Inflammatory macrophage treated with lipopolysaccharide for 1 hour (primary cell): ENCODE measurements at places on chromosomes 4 and X.
A peak's percentile ranks its signal among the peaks of the same experiment; 100 is the strongest.

DNA sequence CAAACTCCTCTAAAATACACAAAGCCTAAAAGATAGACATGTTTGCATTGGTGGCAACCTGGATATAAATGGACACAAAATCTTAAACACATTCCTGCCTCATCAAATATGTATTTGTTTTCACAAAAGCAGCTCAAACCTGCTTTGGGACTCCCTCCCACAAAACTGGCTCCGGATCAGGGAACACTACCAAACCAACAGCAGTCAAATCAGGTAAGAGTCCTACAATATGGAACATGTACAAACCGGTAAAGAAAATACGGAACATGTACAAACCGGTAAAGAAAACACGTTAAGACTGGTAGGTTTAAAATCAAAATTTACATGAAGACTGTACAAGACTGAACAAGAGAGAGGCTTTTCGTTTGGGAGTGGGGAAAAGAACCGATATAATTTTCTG, 4.3 kb downstream of the AMTN start:
- no peak for DNase-seq

GRCh38 chr4:65670331-65671031, at the start of gene EPHA5:
Gene EPHA5 (minus strand): TSS chr4:65670489. CDS start chr4:65669742, 747 bp downstream.
- no peak for DNase-seq

- DNase-seq = no peak
Observed at GRCh38 chr4:9816285-9816684, 34.9 kb downstream of the DRD5 start.

GRCh38 chrX:45524805-45525204, 324.1 kb upstream of the DIPK2B start:
- DNase-seq = no peak

- DNase-seq = peak; percentile 2
Observed at GRCh38 chr4:6217716-6218381, 17.5 kb upstream of the JAKMIP1 start.

GRCh38 chr4:141246243-141246642, 25.5 kb downstream of the ZNF330 start:
- DNase-seq = no peak
